Stimulated activated CD4-positive, alpha-beta T cell treated with anti-CD3 and anti-CD28 coated beads, Interleukin-1b, Interleukin-23, amount 100 ng/mL, for 24 hours (primary cell): ENCODE measurements at places on chromosomes 12 and 14.

- no peak for DNase-seq
Observed at GRCh38 chr12:71085575-71085974, 72.2 kb downstream of the TSPAN8 start.

DNA sequence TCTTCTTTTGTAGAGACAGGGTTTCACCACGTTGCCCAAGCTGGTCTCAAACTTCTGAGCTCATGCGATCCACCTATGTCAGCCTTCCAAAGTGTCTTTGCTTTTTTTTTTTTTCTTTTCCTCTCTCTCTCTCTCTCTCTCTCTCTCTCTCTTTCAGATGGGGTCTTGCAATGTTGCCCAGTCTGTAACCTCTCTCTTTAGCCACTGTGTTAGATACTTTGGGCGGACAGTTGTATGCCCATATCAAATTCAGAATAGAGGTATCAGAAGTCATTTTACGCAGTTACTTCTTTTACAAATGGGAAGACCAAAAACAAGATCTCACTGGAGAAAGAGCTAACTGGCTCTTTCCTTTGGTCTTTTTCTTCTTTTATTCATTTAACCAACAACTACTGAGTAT is 6.7 kb downstream of the HEBP1 start:
- DNase-seq, result no peak

- DNase-seq, result no peak
Observed at GRCh38 chr14:102616799-102617198, 24.4 kb downstream of the RCOR1 start.

DNA sequence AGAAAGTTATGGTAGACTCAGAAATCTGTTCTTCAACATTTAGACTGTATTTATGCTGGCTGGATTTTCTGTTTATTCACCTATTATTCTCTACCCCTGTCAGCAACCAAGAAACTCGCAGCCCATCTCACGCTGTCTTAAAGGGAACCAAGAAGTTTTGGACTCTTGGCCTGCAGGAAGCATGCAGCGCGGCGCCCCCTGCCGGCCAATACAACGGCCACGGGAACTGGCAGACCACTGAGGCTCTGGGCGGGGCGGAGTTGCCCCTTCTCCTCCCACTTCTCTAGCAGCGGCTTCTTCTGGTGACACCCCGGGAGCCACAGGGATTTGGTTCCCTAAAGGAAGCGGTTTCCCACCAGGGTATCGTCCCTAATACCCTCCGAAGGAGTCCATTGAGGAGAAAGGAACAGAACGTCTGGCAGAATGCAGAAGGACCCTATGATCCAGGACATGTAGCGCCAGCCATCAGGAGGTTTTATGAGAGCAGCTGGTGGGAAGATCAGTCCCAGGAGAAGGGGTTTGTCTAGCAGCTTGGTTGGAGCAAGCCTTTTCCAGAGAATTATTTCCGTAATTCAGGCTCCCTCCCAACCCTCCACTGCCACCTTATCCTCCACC is 21.0 kb upstream of the RNASE2 start:
- DNase-seq, result no peak

GRCh38 chr12:123889848-123890535 is 82.6 kb downstream of the CCDC92 start:
- DNase-seq, result no peak

DNA sequence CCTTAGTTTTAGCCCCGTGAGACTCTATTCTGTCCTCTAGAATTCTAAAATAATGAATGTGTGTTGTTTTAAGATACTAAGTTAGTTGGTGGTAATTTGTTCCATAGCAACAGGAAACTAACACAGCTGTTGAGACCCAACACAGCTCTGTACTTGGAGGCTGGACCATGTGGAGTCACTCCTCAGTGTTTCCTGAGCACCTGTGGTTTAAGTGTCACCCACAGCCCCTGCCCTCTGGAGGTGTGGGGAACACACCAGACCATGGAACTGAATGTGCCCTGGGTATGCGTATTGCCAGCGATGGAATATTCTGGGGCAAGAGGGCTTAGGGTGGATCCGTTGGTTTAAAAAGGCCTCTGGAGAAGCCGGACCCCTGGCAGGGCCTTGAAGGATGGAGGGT is 16.6 kb upstream of the GPR68 start:
- no peak for DNase-seq

- no peak for DNase-seq
Observed at GRCh38 chr12:102371165-102371564, 109.2 kb downstream of the IGF1 start.
